Gastrocnemius medialis (tissue), 4 donors: ENCODE measurements at places on chromosomes 6 and 20. TPM values are rescaled to one million over a fixed set of nuclear protein-coding genes. Genes with fewer than 3 reads are reported as not detected.

DNA sequence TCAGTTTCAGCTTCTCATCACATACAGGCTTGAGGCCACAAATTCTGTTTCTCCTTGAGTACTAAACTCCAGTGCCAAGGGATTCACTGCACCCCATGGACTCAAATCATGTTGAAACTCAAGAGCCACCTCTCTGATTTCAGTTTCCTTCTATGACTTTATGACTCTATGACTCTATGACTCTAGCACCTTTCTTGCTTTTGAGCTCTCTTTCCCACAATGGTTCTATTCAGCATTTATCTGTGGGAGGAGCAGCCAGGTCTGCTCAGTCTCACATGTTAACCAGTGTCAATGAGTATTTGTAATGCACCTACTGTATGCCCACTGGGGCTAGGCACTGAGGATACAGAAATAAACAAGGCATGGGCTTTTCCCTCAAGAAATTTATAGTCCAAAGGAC lies 14.6 kb upstream of the SLC22A2 start:
- no peak for DNase-seq

Gene CCDC167
- total RNA-seq: 29.0 TPM

- peak; percentile 57 for DNase-seq
These were observed 16.4 kb upstream of the KIFC1 start for GRCh38 chr6:33375143-33375671.

Gene IRF4
- total RNA-seq: not detected

- DNase-seq: no peak
These were observed 1.8 kb downstream of the CHMP4B start for GRCh38 chr20:33812908-33813462.

DNA sequence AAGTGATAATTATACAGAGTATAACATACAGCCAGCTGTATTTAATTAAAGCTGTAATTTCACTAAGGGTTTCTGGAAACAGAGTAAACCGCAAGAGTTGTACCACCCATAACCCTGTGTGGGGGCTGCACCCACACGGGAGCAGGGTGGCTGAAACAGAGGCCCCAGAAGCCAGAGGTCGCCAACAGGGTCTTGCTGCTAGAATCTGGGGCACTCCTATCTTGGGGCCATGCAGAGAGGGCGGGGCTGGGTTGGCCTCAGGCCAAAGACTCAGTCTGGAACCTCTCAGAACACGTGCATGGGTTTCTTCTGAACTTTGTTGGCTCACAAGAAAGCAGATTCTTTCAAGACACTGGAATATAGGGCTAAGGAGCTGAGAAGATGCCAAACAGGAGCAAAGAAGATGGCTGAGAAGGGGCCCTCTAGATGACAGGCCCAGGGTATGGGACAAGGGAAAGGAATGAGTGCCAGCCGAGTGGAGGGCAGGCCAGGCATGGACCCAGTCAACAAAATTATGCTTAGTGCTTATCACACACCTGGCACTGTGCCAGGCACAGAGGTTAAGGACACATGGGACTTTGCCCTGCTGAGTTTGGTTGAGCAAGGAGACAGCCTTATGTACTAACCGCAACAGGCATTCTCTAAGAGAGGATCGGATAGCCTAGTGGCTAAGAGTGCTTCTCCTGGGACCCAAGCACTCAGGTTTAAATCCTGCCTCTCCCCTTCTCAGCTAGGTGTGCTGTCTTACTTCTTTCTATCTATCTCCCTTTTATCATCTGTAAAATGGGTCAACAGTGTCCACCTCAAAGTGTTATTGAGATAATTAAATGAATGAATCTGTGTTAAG lies 96.6 kb upstream of the FOXP4 start:
- DNase-seq: peak; percentile 69

GRCh38 chr6:3506751-3507383 lies 50.0 kb upstream of the SLC22A23 start:
- DNase-seq: no peak
